ENCODE measurements at places on chromosomes 5 and 9.

GRCh38 chr5:54146916-54147315 is 163.5 kb downstream of the ARL15 start:
- no peak for DNase-seq

GRCh38 chr5:61525512-61526206 is 193.6 kb downstream of the ZSWIM6 start:
- DNase-seq: peak; percentile 21

- DNase-seq: no peak
Observed at GRCh38 chr5:25029004-25029403, 384.2 kb upstream of the CDH10 start.

DNA sequence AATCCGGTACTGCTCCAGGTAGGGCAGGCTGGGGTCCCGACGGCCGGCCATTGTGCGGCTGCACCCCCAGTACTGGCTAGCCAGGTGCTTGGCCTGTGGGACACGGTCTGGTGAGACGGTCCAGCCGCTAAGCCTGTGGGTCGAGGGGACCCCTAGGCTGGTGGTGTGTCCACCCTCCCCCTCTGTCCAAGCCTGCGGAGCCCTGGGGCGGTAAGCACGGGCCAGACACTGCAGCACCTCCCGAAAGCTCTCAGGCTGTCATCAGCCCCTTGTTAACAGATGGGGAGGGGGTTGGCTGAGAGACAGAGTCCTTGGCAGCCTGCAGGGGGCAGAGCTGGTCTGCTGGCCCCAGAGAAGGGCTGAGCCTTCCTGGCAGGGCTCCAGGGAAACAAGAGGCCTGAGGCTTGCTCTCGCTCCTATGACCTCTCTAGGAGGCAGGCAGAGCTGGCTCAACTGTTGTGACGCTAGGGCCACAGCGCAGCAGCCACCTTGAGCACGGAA is 11.8 kb upstream of the MRNIP start:
- no peak for DNase-seq

DNA sequence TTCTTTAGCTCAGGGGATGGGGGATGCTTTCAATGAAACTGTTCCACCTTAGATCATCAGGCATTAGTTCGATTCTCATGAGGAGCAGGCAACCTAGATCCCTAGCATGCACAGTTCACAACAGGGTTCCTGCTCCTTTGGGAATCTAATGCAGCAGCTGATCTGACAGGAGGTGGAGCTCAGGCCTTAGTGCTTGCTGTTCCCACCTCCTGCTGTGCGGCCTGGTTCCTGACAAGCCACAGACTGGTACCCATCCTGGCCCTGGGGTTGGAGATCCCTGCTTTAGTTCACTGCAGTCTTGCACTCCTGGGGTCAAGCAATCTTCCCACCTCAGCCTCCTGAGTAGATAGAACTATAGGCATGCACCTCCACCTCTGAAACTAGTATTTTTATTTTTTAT is 1369.8 kb upstream of the NUDT12 start:
- no peak for DNase-seq

DNA sequence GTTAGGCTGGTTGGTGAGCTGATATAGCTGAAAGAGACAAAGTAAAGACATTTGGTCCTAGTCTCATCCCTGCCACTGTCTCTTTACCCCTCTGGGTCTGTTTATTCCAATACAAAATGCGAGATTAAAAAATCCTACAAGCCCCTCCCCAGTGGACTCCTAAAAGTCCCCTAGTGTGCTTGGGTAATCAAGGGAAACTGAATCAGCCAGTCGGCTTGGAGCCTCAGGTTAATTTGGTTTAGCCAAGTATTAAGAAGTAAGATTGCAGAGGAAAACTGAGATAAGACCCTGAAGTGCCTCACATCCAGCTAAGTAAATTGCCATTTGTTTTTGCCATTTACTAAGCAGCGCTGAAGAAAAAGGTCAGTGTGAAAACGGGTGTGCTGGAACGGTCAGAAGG is 10.4 kb downstream of the NIM1K start:
- no peak for DNase-seq

DNA sequence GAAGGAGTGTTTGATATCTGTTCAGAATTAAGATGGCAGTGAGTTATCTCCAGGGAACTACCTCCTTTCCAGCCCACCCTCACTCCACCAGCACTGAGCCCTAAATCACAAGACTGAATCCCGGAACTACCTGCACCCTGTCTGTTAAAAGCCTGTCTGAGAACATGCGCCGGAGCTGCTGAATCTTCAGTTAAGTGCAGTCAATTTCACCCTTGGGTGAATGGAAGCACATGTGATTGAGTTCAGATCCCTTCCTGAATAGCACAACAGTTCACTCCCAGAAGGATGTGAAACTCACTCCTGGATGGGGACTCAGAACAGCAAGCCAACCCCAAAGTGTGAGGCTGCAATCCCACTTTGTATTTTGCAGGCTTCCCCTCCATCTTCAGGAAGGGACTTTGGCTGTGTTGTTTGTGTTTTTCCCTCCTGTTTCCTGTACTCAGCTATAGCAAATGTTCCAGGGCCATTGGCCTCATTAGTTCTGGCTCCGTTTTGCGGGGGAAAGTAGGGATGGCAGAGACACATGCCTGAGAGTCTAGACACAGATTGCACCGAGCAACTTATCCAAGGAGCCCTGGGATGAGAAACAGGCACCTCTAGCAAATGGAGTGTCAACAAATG is 43.4 kb downstream of the DPYSL3 start:
- DNase-seq: no peak

GRCh38 chr9:128056086-128056485 is 11.0 kb downstream of the NAIF1 start:
- DNase-seq: no peak

- no peak for DNase-seq
Observed at GRCh38 chr5:171945066-171945465, 61.4 kb downstream of the FBXW11 start.

DNA sequence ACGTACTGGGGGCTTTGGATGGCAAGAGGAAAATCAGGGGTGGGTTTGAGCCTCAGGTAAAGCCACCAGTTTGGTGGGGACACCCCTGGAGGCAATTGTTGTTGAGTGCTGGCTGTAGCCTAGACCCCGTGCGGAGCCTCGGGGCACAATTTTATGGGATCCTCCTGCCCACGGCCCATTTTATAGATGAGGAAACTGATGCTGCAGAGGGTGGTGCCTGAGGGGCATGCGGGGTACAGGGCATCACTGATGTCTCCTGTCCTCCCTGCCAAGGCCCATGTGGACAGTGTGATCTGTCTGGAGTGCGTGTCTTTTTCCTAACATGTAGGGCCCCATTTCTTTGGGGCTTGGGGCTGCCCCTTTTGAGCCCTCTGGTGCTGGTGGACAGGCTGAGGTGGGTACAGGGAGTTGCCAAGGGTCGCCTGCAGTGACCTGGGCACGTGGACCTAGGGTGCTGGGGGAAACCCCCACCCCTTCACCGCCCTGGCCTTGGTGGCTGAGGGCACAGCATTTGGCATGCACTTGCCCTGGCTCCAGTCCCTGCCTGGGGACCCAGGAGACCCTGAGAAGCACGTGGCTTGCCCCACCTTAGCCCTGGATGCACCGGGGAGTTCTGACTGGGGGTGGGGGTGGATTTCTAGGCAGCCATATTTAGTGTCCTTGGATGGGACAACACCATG is 22.1 kb downstream of the WNK2 start:
- no peak for DNase-seq

GRCh38 chr5:73966451-73966850 is 340.5 kb downstream of the ARHGEF28 start:
- DNase-seq: no peak

GRCh38 chr5:74225587-74225986 is 414.9 kb downstream of the ENC1 start:
- DNase-seq: no peak

GRCh38 chr9:78189461-78189860 is 46.4 kb upstream of the CEP78 start:
- DNase-seq: no peak

DNA sequence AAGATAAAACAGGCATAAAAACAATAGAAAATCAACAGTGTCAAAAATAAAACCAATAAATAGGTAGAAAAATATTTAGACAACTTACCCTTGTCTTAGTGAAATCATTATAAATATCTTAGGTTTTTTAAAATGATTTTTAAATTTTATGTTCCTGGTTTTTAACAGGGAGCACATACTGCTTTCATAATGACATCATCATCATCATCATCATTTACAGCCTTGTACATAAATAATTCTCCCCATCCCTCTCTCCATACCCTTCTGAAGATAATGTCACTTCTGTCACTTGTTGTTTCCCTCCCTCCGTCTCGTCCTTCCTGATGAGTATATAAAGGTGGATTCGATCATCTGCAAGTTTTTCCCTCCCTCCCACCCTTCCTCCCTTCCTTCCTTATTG is 56.6 kb downstream of the CDH9 start:
- no peak for DNase-seq

DNA sequence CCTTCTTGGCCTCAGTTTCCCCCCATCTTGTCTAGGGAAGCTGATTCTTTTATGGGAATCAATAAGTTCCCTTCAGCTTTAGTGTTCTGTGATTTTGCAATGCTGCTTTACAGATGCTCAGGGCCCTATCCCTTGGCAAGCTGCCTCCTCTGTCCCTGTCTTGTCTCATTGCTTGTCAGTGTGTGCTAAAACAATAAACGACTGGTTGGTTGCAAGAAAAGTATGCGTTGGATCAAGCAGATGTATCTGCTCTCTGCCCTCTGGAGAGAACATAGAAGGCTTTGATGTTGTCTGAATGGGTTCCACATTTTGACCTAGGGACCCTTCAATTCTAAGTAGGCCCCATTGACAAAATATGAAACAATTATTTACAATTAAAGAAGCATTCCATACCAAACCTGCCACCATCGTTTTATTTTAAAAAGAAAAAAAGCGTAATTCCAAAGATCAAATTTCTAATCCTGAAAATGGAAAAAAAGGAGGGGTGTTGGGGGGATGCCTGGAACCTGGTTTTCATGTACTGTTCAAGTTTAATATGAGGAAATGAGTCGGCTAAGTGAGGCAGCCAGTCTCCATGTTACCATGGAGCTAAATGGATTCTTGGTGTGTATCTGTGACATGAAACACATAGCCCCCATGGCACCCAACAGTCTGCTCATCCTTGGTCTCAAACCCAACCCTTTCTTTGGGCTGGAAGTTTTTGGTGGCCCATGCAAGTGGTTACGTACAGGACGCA is 31.2 kb upstream of the TARS1 start:
- no peak for DNase-seq

GRCh38 chr5:54361691-54362411 is 51.5 kb upstream of the ARL15 start:
- no peak for DNase-seq

- DNase-seq: no peak
Observed at GRCh38 chr5:143360755-143361154, 42.7 kb downstream of the NR3C1 start.

GRCh38 chr9:77816641-77817341 is 168.7 kb upstream of the GNA14 start:
- DNase-seq: no peak

- DNase-seq: no peak
Observed at GRCh38 chr9:92725266-92725545, 39.4 kb downstream of the BICD2 start.

DNA sequence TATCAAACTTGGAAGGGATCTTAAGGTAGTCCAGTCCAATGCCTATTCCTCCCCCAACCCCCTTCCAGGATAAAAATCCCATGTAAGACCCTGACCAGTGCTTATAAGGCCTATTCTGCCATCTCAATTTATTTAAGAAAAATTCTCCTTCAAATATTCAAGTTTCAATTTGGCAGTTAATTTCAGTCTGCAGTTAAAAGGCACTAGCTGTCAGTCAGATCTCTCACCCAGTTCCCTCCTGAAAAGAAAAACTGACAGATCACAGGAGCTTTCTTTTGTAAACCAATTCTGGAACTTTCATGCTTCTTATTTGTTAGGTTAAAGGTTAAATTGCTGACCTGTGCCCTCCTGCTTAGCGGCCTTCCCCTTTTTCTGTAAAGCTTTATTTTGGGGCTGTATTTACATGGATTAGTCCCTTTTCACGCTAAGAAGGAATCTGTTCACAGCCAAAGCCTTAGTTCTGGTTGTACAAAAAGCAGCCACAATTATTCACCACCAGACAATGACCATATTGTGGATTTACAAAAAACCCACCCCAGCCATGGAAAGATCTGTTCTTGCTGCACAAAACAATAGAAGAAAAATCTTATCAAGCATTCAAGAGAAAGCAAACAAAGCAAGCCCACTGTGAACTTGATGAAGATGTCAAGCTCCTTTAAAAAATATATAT is 68.7 kb downstream of the DENND1A start:
- DNase-seq: no peak

DNA sequence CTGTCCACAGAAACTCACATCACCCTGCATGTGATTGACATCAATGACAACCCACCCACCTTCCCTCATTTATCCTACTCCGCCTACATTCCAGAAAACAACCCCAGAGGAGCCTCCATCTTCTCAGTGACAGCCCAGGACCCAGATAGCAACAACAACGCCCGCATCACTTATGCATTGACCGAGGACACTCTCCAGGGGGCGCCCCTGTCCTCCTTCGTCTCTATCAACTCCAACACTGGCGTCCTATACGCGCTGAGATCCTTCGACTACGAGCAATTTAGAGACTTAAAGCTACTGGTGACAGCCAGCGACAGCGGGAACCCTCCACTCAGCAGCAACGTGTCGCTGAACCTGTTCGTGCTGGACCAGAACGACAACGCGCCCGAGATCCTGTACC is 1.7 kb downstream of the PCDHGA3 start:
- DNase-seq: no peak

GRCh38 chr5:172876578-172876977 is 42.5 kb downstream of the ERGIC1 start:
- no peak for DNase-seq

DNA sequence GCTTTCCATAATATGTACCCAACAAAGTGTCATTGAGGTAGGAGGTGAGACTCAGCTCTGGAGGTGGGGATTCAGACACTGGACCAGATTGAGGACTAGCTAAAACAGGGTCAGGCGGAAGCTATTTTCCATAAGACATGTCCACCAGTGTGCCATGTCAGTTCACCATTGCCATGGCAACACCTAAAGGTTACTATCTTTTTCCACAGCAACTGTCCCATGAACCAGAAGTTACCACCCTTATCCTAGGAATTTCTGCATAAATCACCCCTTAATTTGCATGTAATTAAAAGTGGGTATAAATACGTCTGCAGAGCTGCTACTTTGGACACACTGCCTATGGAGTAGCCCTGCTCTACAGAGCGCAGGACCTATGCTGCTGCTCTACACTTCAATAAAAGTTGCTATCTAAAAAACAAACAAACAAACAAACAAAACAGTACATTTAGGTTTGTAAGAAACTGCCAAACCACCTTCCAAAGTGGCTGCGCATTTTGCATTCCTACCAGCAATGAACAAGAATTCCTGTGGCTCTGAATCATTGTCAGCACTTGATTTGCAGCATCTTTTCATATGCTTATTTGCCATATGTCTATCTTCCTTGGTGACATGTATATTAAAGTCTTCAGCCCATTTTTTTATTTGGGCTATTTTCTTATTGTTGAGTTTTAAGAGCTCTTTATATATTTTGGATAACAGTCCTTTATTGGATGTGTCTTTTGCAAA is 18.0 kb upstream of the TRIM32 start:
- no peak for DNase-seq
